SK-N-DZ (cell line): ENCODE measurements at places on chromosomes 7 and 10.

DNA sequence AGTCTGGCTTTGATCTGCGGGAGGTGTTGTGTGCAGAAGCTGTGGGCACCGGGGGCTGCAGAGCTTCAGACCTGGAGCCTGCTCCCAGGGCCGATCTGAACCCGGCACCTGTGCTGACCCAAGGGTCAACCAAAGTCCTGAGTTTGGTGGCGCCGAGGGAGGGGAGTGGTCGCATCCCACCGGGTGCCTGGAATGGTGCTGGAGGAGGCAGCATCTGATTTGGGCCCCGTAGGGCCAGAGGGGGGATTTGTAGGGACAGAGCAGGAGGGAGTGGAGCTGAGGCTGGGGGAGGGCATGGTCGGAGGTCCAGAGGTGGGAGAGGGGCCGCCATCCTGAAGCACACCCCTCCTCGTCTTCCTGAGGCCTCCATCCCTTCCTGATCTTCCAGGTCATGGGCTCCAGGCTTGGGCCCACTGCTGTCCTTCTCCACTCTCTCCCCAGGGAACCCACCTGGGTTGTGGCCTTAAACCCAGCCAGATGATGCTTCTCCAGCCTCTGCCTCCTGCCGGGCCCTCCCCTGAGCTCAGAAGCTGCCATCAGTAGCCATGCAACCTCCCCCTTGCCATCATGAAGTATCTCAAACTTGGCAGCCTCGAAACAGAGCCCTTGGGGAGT lies 112.9 kb downstream of the LHPP start:
- DNase-seq: no peak

GRCh38 chr10:87092861-87093631 lies 1.6 kb downstream of the GLUD1 start:
- no peak for DNase-seq

DNA sequence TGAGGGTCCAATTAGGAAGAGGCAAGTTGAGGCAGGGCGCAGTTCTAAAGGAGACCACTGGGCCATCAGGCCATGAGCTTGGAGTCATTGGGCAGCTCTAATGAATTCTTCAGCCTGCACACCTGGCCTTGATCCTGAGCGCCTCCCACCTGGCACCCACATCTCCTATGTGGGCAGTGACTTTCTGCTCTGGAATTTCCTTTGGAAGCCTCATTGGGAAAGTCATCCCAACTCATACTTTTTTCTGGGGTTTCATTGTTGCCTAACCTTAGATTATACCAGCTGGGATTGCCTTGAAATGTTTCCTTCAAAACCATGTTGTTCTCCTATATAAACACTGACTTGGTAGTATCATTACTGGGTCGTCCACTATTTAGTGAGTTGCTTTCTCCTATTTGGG lies 54.1 kb downstream of the PLPP4 start:
- no peak for DNase-seq

- no peak for DNase-seq
These were observed 24.0 kb upstream of the GTF2I start for GRCh38 chr7:74633451-74633921.

DNA sequence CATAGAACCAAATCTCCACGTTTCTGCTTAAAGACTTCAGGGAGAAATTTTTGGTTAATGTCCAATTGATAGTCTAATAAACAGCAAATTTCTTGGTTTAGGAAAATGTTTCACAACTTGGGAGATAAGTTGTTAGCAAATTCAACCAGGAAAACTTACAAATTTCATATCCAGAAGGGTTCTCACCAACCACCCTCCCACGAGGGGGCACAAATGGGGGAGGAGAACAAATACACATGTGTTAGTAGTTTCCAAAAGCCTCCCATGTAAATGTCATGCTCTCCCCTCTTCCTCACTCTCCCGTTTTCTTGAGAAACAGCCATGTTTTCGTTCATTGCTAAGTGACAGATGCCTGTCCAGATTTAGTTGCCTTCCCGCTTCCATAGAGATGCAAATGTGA lies 10.5 kb downstream of the DOCK4 start:
- no peak for DNase-seq

GRCh38 chr7:30148951-30149459 lies 14.2 kb downstream of the MTURN start:
- no peak for DNase-seq

- DNase-seq: no peak
These were observed 195.3 kb downstream of the FZD1 start for GRCh38 chr7:91459539-91459938.

- no peak for DNase-seq
These were observed 100.9 kb downstream of the PODXL start for GRCh38 chr7:131455546-131455945.

- no peak for DNase-seq
These were observed 28.2 kb upstream of the ZPBP start for GRCh38 chr7:50121286-50121685.

- DNase-seq: no peak
These were observed 20.6 kb downstream of the ACSL5 start for GRCh38 chr10:112394475-112394875.

DNA sequence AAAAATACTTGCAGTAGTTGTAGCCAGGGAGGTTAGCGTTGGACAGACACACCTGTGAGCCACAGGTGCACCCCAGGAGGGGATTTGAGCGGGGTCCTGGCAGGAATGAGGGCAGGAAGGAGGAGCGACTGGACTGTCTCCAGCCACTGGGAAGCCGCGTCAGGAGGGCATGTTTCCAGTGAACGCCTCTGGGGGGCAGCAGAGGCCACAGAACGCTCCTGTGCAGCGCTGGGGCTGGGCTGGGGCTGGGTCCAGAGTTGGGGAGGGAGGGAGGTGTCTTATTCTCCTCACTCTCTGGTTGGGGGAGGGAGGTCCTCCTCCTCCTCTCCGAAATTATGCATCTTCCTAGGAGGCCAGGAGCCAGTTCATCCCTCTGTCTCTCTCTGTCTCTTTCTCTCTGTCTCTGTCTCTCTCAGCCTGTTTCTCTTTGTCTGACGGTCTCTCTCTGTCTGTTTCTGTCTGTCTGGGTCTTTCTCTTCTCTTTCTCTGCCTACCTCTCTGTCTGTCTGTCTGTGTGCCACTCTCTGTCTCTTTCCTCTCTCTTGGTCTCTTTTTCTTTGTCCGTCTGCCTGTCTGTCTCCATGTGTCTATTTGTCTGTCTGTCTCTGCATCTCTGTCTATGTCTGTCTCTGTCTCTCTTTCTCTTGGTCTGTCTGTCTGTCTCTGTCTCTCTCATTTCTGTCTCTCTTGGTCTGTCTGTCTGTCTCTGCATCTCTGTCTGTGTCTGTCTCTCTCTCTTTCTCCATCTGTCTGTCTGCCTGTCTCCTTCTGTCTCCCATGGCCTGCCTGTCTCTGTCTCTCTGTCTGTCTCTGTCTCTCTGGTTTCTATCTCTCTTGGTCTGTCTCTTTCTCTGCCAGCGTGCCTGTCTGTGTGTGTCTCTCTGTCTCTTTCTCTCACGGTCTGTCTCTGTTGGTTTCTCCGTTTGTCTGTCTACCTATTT lies 9.9 kb upstream of the PSMG3 start:
- DNase-seq: peak; percentile 72

DNA sequence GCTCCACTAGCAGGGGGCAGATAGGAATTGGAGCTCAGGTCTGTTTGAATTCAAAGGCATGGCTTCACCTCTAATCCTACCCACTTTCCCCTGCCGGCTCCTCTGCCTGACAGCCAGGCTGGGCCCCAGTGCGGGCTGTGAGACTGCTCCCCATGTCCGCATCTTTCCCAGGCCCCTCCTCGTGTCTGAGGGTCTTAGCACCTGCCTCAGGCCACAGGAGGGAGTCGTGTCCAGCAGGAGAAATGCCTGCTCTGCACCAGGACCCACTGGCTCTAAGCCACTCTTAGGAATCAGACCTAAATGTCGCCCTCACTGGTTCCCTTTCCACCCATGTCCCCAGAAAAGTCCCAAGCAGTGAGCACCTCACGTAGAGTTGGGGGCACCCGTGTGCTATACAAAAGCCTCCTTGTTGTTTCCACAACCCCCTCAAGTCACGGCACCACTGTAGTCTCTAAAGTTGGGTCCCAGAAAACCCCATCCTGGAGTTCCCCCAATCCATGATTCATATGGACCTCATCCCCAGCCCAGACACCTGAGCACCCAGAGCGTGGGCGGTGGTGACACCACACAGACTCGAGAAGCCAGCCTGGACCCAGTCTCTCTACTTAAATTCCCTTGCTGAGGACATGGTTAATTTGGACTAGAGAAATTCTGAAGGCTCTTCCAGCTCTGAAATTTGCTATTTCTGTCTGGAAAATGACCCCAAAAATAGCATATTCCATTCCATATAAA lies 466.4 kb upstream of the ZMIZ1 start:
- no peak for DNase-seq

- DNase-seq: no peak
These were observed 16.6 kb upstream of the LANCL2 start for GRCh38 chr7:55348502-55348901.

GRCh38 chr10:15189133-15189885 lies 20.8 kb upstream of the NMT2 start:
- no peak for DNase-seq

DNA sequence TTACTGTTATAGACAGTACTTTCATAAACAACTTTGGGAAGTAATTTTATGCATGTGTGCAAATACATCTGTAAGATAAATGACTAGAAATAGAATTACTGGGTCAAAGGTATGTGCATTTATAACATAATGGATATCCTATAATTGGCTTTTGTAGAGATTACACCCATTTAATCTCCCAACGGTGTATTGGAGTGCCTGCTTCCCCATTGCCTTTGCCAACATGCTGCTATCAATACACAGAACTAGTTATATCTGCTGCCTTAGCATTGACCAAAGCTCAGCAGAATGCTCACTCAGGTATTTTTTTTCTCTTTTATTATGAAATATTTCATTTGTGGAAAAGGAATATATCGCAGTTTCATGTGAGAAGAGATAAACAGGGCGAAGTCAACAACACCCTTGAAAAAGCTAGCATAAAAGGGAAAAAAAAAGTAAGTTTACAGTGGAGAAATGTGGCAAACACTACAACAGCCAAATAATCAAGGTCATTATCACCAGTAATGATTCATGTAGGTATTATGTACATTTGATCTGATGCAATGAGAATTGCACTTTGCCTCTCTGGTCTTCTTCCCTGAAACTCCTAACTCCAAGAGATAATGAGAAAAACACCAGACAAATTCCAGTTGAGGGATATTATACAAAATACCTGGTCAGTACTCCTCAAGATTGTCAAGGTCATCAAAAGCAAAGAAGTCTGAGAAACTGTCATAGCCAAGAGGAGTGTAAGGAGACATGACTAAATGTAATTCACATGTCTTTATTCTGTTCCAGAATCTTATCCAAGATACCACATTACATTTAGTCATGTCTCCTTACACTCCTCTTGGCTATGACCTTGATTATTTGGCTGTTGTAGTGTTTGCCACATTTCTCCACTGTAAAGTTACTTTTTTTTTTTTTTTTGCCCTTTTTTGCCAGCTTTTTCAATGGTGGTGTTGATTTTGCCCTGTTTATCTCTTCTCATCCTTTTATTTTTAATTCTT lies 36.8 kb downstream of the MARCHF5 start:
- DNase-seq: no peak

DNA sequence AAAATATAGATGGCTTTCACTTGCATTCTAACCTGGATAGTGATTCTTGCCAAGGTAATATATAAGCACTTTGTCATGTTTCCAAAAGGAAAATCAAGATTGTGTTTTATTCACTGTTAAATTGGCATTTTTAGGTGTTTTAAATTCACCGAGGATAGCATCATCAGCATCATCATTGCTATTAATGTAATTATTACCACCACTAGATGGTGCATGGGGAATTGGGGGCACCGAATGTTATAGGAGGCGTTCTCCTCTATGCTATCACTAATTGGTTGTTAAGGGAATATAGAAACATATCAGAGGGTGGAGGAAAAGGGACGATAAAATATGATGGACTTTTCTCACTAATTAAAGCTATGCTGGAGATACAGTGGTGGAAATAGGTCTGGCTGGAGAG lies 95.5 kb downstream of the CELF2 start:
- DNase-seq: no peak

DNA sequence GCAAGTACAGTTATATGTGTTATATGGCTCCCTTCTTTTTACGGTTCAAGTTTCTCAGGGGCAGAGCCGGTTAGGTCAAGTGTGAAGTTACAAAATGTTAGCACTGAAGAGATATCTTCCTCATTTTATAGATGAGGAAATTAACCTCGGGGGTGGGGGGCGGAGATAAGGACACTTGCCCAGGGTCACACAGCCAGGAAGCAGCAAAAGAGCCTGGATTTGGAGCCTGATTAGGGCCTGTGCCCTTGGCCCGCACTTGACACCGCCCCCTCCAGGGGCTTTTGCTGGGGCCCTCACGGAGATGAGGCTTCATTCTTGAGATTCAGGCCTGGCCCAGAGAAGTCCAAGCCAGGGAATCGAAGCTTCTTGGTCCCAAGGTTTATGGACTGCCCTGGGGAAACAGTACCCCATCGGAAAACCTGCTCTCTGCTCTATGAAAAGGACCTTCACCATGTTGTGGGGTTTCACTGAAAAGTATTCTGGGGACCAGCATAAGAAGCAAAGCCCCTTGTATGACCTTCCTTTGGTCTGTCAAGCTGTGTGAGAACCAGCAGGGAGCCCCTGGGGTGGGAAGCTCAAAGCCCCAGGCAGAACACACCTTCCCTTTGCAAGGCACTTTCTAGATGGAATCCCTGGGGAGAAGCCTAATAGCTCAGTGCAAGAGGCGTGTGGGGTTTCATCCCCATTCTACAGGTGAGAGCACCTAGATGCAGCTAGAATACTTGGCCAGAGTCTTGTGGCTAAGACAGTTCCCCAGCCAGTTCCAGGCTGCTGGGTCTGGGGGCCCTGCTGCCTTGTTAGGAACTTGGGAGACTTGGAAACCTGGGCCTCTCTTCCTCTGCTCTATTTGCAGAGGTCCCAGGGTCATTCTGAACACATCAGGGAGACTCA lies 21.9 kb downstream of the UNC5B start:
- no peak for DNase-seq

DNA sequence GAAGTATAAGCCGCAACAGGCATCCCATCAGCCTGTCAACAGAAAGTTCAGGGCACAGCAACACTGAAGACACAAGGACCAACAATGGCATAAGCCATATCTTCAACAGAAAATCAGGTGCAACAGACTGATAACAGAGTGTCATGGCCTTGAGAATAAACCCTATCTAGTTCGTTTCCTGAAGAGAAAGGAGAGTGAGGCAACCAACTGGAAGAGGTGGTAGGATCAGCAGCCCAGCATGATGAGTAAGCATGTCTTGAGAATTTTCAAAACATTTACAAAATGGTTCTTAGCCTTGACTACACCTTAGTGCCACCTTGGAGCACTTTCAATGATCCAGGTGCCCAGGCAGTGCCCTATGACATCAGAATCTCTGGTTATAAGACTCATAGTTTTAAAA lies 290.2 kb upstream of the SEMA3C start:
- no peak for DNase-seq

DNA sequence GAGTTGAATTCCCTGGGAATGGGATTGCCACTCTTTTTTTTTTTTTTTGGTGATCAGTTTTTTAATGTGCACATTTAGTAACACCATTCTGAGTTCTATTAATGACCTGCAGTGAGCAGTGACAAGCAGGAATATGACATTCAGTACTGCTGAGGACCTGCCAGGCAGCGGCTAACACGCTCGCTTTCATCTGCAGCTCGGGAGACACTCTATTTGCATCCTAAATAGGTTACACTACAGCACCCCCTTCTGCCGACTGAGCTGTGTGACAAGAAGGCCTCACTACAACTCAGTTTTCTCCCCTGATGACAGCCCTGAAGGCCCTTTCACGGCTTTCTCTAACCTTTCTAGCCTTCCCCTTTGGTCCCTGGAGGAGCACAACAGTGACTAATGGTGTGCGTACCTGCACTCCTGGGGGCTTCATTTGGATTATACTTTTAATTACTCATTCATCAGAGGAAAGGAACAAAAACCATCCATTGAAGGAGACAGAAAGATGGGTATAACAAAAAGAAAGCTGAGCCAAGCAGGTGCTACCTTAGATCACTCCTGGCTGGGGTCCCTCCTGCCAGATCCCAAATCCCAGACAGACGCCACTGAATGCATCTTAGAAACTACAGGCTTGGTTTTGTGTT lies 872.4 kb downstream of the LRMDA start:
- DNase-seq: peak; percentile 88
